ENCODE measurements at places on chromosomes 16 and 17. TPM values are rescaled to one million over a fixed set of nuclear protein-coding genes. Genes with fewer than 3 reads are reported as not detected.
A peak's percentile ranks its signal among the peaks of the same experiment; 100 is the strongest.

The KRT28 gene
- not detected for polyA plus RNA-seq

The ESRP2 gene
- 45.6 TPM for polyA plus RNA-seq

The CTF1 gene
- polyA plus RNA-seq = 18.2 TPM

The CRYBA1 gene
- not detected for polyA plus RNA-seq

The TP53TG3D gene
- not detected for polyA plus RNA-seq

The BLMH gene
- 21.3 TPM for polyA plus RNA-seq

The CES5A gene
- not detected for polyA plus RNA-seq

The GSDMA gene
- polyA plus RNA-seq = 0.21 TPM

The SMIM5 gene
- 6.8 TPM for polyA plus RNA-seq

The TM4SF5 gene
- 42.6 TPM for polyA plus RNA-seq

The SRCIN1 gene
- 0.82 TPM for polyA plus RNA-seq

The PRKAR1A gene
- 182 TPM for polyA plus RNA-seq

DNA sequence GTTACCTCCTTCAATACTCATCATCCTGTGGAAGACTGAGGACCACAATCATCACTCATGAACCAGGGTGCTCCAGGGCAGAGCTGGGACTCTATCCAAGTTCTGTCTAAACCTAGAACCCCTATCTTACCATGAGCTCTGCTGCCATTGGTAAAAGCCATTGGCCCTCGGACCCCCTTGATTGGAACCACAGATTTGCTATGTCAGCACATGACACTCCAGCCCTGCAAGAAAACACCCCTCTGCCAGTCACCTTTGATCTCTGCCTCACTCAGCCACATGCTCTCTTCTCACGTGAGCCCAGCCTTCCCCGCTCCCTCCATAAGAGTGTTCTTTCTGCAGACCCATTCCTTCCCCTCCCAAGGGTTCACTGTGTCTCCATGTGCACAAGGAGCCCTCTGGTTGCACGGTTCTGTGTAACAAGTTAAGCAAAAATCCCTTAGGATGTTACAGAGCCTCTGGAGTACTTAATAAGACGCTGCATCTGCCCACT, 468.8 kb upstream of the DYNLRB2 start:
- DNase-seq = no peak

GRCh38 chr17:59651346-59651745, 31.7 kb downstream of the CLTC start:
- DNase-seq = no peak

DNA sequence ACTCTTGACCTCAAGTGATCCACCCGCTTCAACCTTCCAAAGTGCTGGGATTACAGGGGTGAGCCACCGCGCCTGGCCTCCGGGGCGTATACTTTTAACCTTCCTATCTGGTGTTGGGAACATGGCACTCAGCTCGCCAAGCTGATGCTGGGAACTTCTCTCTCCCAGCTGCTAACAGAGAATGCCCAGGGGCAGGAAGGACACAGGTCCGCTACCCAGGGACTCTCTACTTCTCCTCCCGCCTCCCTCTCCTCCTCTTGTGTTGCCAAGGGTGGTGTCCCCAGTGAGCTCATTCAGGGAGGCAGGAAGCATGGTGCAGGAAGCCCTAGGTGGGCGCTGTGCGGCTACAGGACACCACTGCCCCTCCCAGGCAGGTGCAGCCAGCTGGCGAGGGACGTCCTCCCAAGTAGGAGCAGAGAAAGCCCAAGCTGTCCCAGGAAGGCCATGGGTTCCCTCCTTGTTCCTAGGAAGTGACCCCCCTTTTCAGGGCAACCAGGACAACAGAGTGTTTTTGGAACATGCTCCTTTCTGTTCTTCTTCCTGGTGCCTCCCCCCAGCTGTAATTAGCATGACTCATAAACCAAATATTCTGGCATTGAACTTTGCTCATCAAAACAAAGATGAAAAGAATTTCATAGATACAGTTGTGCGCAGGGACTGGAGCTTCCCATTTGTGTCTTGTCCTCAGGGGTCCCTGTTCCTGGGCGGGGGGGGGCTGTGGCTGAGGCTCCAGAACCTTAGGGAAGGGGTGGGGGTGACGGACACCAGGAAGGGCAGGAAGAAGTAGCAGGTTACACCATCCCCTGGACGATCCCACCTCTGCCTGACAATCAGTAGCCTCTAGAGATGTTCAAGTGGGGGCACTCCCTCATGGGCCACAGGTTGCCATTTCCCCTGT, 2.7 kb downstream of the C1QTNF1 start:
- DNase-seq = no peak

DNA sequence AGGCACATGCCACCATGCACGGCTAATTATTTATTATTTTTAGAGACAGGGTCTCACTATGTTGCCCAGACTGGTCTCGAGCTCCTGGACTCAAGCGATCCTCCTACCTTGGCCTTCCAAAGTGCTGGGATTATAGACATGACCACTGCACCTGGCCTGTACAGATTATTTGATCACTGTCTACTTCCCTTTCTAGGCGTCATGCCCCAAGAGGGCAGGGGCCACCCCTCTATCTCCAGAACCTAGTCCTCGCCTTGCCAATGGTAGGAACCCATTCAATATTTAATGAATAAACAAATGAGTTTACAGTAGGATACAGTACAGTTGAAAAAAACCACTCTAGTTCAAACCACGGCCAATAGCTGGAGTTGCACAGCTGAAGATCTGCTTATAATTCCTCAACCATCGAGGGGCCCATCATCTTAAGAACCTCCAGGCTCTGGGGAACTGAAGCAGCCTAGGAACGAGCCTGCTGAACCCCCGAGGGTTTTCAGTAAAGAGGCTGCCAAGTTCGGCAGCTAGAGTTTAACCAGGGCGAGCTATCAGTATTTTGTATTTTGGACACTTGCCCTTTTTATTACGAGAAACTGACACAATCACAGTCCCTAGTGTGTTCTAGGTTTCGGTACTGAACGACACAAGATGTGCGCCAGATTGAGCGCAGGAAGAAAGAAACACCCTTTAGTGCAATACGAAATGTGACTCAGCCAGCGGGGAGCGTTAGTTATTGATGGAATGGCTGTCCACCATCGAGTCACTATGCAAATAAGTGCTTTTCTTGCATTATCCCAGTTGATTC, 14.6 kb downstream of the ADCY9 start:
- no peak for DNase-seq

- no peak for DNase-seq
Measured at GRCh38 chr17:49789243-49789578, 730 bp downstream of the KAT7 start.

DNA sequence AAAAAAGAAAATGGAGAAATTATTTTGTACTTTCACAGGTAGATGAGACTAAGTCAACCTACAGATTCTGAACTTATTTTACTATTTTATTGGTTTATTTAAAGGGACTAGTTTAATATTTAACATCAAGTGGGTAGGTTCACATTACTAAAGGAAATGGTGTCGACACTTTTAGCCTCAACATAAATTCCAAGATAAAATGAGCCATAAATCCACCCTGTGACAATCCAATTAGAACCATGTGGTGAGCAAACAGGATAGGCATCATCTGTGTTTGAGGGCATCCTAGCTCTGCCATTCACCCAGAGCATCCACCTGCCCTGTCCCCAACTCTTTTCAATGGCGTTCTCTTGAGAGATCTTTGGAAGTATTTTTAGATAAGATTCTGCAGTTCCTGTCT, 92.8 kb upstream of the PMFBP1 start:
- no peak for DNase-seq

GRCh38 chr16:80150978-80151721, 389.6 kb upstream of the DYNLRB2 start:
- DNase-seq = no peak

- DNase-seq = no peak
Measured at GRCh38 chr17:28078341-28079229, 36.1 kb downstream of the NLK start.

DNA sequence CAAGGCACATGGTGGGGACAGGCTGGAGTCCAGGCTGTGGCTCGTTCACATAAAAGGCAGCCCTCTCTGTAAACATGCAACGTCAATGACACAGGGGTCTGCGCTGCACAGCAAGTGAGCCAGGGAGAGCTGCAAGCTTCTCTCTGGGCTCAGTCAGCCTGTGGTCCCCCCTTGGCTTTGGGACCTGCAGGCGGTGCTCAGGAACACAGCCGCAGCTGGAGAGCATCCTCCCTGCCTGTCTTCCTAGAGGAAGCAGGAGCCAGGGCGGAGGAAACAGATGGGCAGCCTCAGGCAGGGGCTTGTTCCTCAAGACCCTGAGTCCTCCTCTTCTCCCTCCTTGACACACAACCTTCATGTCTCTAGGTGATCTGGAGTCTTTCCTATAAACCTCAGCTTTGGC, 228.0 kb downstream of the C16orf78 start:
- no peak for DNase-seq

DNA sequence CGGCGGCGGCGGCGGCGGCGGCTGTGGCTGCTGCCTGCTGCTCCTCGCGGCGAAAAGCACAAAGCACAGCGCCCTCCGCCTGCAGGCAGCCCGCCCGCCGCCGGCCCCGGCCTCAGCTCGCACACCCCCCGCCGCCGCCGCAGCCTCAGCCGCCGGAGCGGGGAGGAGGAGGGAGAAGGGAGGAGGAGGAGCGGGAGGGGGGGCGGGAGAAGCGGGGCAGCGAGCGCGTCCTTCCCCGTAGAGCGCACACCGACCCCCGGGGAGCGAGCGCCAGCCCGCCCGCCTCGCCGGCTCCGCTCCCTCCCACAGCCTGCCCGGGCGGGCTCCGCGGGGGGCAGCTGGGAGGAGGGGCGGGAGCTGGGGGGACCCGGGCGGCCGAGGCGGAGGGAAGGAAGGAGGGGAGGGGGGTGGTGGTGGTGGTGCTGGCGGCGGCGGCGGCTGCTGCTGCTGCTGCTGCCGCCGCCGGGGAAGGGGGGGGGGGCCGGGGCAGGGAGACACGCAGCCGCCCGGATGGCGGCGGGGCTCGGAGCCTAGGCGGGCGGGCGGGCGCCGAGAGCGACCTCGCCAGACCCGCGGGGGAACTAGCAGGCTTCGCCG, at the start of gene UBTF:
TSS of gene UBTF (minus strand) at position 60 of the 597 bp plus-strand sequence. CDS start 1,446 bp downstream, outside the sequence.
- peak; percentile 88 for DNase-seq

GRCh38 chr16:50442221-50442620, 73.4 kb upstream of the BRD7 start:
- no peak for DNase-seq

- no peak for DNase-seq
Measured at GRCh38 chr16:16101585-16101984, 121.7 kb downstream of the ABCC6 start.

GRCh38 chr16:17026600-17027242, 444.0 kb downstream of the XYLT1 start:
- no peak for DNase-seq

DNA sequence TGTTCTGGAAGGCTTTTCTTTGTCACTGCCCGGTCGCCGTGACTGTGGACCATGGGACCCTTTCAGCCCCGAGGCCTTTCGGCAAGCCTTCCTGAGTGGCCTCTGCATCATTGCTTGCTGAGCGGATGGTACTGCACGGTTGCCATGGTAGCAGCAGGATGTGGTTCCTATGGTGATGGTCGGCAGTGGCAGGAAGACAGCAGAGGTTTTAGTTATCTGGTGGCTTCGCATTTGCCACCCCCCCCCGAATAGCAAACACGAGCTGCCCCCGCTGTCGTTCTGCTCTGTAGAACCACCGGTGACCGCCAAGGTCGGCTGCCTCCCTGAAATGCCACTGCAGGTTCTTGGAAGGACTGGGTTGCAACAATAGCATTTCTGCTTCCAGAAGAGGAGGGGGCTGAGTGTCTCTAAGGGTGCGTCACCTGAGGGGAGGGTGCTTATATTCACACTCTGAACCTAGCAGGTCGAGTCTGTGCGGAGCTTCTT, 76.6 kb downstream of the CMIP start:
- no peak for DNase-seq

GRCh38 chr16:82694239-82694874, 67.6 kb downstream of the CDH13 start:
- DNase-seq = no peak

DNA sequence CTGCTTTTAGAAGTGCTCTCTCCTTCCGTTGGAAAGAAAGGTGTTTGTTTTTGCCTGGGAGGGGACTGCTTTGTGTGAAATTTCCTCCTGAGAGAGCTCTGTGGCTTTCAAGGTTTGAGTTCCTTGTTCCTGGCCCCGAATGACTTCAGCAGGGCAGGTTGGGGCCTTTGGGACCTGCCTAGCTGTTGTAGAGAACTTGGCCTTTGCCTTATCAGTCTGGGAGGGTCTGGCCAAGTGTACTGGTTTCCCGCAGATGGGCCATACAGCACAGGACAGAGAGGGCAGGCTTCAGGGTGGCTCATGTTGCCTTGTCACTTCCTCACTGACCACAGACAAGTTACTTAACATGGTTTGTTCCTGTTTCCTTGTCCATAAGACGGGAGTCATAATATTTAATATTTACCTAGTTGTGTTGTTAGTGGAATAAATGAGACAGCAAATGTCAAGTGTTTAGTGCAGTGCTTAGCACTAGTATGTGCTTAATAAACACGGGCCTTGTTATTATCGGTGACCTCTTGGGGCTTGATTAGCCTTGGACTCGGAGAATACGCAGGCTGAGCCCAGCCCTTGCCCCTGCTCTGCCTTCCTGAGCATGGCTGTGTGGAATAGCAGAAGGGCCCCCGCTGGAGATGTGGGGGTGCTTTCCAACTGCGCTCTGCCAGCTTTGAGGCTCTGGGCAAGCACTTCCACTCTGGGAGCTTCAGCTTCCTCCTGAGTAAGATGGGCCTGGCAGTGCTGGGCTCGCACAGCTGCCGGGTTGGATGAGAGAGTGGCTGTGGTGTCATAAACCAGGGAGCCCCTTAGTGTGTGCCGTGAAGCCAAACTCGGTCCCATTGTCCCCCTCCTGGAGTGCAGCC, 6.6 kb downstream of the PRSS8 start:
- peak; percentile 41 for DNase-seq
